Sigmoid colon (tissue), 7 donors: ENCODE measurements at places on chromosomes 16 and 17.

DNA sequence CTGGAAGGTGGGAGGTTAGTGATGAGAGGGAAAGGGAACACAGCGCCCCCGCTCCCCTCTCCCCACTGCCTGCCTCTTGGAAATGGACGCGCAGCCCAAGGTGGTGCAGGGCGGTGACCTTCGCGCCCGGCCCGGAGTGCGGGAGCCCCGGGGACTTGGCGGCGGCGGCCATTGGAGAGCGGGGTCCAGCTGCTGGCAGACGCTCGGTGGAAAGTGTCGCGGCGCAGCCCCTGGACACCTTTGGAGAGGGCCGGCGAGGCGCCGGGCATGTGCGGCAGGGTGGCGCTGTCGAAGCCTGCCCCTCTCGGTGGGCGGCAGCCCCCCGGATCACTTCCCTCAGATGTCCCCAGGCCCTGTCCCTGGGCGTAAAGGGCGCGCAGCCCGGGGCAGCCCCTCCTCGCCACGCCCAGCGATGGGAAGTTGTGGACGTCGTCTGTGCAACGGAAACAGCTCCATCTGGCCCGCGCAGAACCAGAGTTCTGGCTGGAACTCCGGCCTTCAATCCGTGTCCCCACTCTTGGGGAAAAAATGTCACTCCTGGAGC is 16.7 kb downstream of the SALL1 start:
- peaks cover 28% of the 10 kb centered on the region for H3K27me3 ChIP-seq
- no peaks in the 10 kb centered on the region for H3K36me3 ChIP-seq
- no peak overlapping the region for H3K4me3 ChIP-seq

GRCh38 chr17:62995377-62995885 is 29.4 kb downstream of the TANC2 start:
- H3K27ac ChIP-seq: no peak overlapping the region
- no peak overlapping the region for H3K4me3 ChIP-seq
- no peak for DNase-seq
- no peaks in the 10 kb centered on the region for H3K27me3 ChIP-seq
- no peaks in the 10 kb centered on the region for H3K36me3 ChIP-seq
- no peaks in the 10 kb centered on the region for H3K4me1 ChIP-seq

GRCh38 chr17:40178660-40179059 is 1.4 kb downstream of the RAPGEFL1 start:
- H3K4me1 ChIP-seq: peaks cover 20% of the 10 kb centered on the region
- no peak for DNase-seq

GRCh38 chr16:81632392-81633146 is 146.5 kb upstream of the PLCG2 start:
- no peak for DNase-seq
- peaks cover 23% of the 10 kb centered on the region for H3K4me1 ChIP-seq
- no peak overlapping the region for H3K4me3 ChIP-seq

- H3K4me3 ChIP-seq: no peak overlapping the region
- no peak for DNase-seq
- no peak overlapping the region for H3K27ac ChIP-seq
- H3K27me3 ChIP-seq: no peaks in the 10 kb centered on the region
- no peaks in the 10 kb centered on the region for H3K36me3 ChIP-seq
Measured at GRCh38 chr16:31702796-31703195, 170.8 kb upstream of the ZNF267 start.

- H3K27me3 ChIP-seq: no peaks in the 10 kb centered on the region
- H3K27ac ChIP-seq: no peak overlapping the region
- H3K4me3 ChIP-seq: no peak overlapping the region
- no peaks in the 10 kb centered on the region for H3K36me3 ChIP-seq
- no peak for DNase-seq
Measured at GRCh38 chr16:67608364-67608763, 36.6 kb upstream of the CARMIL2 start.

GRCh38 chr17:67990909-67991308 is 5.4 kb downstream of the C17orf58 start:
- no peaks in the 10 kb centered on the region for H3K36me3 ChIP-seq
- H3K4me1 ChIP-seq: no peaks in the 10 kb centered on the region
- no peaks in the 10 kb centered on the region for H3K27me3 ChIP-seq

- peak overlapping the region; percentile 87 for H3K27ac ChIP-seq
- peak; percentile 94 for DNase-seq
- peaks cover 3% of the 10 kb centered on the region for H3K36me3 ChIP-seq
Measured at GRCh38 chr17:27319541-27320221, 25.8 kb downstream of the WSB1 start.

DNA sequence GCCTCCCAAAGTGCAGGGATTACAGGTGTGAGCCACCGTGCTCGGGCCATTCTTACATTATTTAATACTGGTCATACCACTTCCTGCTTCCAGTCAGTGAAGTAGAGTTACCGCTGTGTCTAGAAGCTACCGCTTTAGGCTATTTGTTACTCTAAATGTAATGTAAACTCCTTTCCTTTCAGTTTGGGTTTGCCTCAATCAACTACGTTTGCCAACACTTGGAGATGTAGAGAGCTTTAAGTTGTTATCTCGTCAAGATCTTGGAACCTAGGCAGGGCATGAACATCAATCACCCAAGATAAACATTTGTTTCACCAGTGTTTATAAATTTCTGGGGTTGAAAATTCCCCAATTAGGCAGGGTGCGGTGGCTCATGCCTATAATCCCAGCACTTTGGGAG is 275.9 kb downstream of the STX8 start:
- no peaks in the 10 kb centered on the region for H3K27me3 ChIP-seq
- DNase-seq: no peak
- H3K4me1 ChIP-seq: peaks cover 3% of the 10 kb centered on the region
- no peaks in the 10 kb centered on the region for H3K36me3 ChIP-seq

GRCh38 chr17:5630434-5630833 is 46.1 kb upstream of the NLRP1 start:
- H3K27ac ChIP-seq: no peak overlapping the region
- H3K4me3 ChIP-seq: no peak overlapping the region
- no peaks in the 10 kb centered on the region for H3K36me3 ChIP-seq
- no peak for DNase-seq

DNA sequence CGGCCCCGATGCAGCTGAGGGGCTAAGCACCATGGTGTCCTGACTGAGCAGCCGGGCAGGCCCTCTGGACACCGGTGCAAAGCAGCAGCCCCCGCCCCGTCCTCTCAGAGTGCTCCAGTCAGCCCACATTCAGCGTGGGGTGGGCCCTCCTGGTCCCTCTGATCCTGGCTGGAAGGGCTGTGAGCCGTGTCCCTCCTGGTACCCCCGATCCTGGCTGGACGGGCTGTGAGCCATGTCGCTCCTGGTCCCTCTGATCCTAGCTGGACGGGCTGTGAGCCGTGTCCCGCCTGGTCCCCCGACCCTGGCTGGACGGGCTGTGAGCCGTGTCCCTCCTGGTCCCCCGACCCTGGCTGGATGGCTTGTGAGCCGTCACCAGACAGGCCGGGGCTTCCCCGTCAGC is 26.9 kb upstream of the ACSF3 start:
- no peak overlapping the region for H3K4me3 ChIP-seq
- H3K36me3 ChIP-seq: no peaks in the 10 kb centered on the region
- peaks cover 50% of the 10 kb centered on the region for H3K27me3 ChIP-seq
- peaks cover 1% of the 10 kb centered on the region for H3K4me1 ChIP-seq
- no peak overlapping the region for H3K27ac ChIP-seq
